WTC11 (cell line): ENCODE measurements at places on chromosomes 6 and 20.
A peak's percentile ranks its signal among the peaks of the same experiment; 100 is the strongest.

GRCh38 chr20:51034476-51034875 is 11.6 kb upstream of the KCNG1 start:
- no peak for DNase-seq

DNA sequence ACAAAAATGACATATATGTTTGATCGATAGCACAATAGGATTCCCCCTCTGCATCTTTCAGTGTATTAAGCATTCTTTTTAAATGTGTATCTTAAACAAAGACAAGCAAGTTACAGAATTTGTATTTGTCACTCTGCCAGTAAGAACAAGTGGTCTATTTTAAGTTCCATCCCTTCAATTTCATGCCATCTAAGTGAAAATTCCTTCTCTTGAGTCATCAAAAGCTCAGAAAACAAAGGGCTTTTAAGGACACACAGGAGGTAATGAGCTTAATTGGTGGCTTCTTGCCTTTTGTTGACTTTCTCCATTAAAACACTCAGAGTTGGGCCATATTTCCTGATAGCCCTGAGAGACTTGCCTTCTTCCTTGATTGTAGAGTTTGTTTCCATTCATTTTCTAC is 547.8 kb downstream of the TENT5A start:
- no peak for DNase-seq

GRCh38 chr20:50514750-50515149 is 4.6 kb downstream of the PTPN1 start:
- no peak for DNase-seq

DNA sequence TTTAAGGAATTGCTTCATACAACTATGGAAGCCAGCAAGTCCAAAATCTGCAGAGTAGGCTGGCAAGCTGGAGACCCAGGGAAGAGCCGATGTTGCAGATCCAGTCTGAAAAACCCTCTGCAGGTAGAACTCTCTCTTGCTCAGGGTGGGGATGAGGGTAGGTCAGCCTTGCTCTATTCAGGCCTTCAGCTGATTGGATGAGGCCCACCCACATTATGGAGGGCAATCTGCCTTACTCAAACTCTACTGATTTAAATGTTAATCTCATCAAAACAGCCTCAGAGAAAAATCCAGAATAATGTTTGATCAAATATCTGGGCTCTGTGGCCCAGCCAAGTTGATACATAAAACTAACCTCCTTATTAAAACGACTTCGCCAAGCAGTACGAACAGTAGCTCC is 29.7 kb upstream of the RNF24 start:
- no peak for DNase-seq

- DNase-seq, result no peak
These were observed 21.8 kb downstream of the LRP11 start for GRCh38 chr6:149842331-149842730.

- DNase-seq, result no peak
These were observed 1.1 kb upstream of the MAP3K5 start for GRCh38 chr6:136793363-136793762.

DNA sequence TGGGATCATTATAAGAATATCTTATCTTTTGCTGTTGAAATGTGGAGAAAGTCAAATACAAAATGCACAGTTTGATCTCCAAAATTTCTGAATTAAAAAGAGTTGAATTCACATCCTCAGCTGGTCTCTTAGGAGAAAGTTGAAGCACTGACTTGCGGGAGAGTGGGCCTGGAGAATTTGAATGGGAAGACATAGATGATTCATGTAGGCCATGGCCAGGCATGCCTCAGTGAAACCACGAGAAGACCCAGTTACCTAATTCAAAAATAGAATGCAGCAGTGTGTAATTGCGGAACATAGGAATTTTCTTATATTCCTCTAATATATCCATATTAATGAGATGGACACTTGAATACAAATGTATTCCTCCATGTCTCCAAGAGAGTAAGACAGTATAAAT is 53.0 kb upstream of the DTNBP1 start:
- DNase-seq, result no peak

- DNase-seq, result no peak
These were observed 11.8 kb downstream of the GSTA4 start for GRCh38 chr6:52983159-52983848.

GRCh38 chr20:36092398-36093024 is 62.0 kb upstream of the EPB41L1 start:
- DNase-seq, result peak; percentile 49

GRCh38 chr6:148523551-148523950 is 180.9 kb downstream of the SASH1 start:
- no peak for DNase-seq

GRCh38 chr6:136365776-136366354 is 76.2 kb upstream of the BCLAF1 start:
- no peak for DNase-seq

GRCh38 chr6:134802426-134803058 is 147.4 kb downstream of the ALDH8A1 start:
- DNase-seq, result no peak

DNA sequence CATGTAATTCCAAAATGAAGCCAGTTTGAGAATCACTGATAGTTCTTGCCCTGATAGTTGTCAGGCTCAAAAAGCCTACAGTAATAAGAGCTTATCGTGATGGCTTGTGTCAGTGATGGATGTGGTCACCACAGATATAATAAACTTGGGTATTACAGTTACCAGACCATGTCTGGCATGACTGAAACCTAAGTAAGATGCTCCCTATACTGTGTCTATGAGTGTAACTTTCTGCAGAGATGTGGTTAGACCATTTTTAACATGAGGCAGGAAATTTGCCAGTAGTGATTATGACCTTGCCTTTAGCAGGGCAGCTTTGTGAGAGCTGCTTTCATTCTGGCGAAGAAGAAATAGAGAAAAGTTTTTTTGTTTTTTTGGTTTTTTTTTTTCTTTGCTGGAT is 90.2 kb downstream of the ANKS1A start:
- DNase-seq, result no peak

- no peak for DNase-seq
These were observed 132.5 kb downstream of the OLIG3 start for GRCh38 chr6:137361701-137362100.

DNA sequence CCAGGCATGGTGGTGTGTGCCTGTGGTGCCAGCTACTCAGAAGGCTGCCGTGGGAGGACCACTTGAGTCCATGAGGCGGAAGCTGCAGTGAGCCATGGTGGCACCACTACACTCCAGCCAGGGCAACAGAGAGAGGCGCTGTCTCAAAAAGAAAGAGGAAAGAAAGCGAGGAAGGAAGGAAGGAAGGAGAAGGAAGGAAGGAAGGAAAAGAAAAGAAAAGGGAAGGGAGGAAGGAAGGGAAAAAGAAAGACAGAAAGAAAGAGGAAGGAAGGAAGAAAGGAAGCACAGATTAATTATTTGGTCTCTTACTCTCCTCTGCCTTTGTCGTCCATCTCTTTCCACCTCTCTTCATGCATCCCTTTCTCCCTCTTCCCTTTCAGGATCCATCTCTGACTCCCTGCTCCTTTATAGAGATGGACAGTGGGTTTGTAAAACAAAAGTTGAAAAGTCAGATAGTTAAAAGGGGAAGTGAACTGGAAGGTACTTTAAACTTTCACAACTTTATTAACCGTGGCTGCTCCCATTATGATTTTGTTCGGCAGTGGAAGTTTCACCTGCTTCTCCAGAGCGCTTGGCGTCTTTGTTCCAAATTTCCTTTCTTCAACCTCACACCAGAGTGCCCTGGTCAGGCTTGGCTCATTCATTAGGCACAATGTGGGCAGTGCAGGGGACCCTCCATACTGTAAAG is 1.5 kb downstream of the HLA-DQA1 start:
- DNase-seq, result no peak

DNA sequence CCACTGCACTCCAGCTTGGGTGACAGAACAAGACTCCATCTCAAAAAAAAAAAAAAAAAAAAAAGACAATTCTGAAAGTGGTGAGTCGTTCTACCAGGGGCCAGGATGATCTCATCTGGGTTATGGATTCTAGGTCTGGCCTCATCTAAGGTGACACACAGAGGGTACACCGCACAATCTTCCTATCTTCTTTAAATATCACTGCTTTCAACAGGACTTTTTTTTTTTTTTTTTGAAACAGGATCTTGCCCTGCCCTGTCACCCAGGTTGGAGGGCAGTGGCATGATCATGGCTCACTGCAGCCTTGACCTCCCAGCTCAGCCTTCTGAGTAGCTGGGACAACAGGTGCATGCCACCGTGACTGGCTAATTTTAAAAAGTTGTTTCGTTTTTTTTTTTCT is 67.7 kb downstream of the SLC16A10 start:
- no peak for DNase-seq

GRCh38 chr6:15378866-15379265 is 133.0 kb downstream of the JARID2 start:
- DNase-seq, result no peak

DNA sequence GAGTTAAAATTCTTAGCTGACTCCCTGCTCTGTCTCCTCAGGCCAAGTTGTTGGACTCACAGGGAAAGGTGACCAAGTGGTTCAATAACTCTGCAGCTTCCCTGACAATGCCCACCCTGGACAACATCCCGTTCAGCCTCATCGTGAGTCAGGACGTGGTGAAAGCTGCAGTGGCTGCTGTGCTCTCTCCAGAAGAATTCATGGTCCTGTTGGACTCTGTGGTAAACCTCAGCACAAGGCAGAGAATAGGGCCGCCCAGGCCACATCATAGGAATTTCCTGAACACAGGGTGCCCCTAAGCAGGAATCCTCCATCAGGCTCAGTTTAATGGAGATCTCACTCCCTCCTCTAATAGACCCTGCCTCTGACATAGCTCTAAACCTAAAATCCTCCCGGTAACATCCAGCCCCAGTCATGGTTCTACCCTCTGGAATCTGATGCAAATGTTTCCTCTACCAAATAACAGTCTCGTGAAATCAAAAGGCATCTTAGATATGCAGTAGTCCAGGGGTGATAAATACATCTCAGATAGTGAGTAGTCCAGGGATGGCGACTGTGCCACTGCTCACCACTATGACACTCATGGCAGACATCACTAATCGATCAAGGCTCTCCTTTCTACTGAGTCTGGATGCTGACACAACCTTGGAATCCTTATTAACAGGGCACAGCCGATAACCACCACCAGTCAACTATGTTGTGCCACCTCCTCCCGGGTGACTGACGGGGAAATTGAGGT is 18.3 kb downstream of the BPIFB1 start:
- DNase-seq, result no peak

GRCh38 chr6:116438590-116439448 is 22.4 kb upstream of the CALHM6 start:
- DNase-seq, result no peak

- DNase-seq, result peak; percentile 67
These were observed 591 bp downstream of the IBTK start for GRCh38 chr6:82246802-82247504.

DNA sequence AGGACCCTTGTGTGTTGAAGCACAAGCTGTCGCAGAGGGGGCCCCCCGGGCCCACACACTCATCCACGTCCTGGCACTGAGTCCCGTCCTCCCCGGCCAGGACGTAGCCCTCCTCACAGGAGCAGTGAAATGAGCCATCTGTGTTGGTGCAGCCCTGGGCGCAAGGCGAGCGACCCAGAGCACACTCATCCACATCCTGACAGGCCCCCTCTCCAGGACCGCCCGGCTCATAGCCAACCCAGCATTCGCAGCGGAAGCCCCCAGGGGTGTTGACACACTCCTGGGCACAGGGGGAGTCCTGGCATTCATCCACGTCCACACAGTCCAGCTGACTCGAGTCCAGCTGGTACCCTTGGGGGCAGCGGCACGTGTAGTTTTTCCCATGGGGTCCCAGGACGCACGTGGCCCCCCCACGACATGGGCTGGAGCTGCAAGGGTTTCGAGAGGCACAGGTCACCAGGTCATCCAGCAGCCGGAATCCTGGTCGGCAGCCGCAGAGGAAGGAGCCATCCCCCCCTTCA is 1.2 kb downstream of the CD93 start:
- no peak for DNase-seq

DNA sequence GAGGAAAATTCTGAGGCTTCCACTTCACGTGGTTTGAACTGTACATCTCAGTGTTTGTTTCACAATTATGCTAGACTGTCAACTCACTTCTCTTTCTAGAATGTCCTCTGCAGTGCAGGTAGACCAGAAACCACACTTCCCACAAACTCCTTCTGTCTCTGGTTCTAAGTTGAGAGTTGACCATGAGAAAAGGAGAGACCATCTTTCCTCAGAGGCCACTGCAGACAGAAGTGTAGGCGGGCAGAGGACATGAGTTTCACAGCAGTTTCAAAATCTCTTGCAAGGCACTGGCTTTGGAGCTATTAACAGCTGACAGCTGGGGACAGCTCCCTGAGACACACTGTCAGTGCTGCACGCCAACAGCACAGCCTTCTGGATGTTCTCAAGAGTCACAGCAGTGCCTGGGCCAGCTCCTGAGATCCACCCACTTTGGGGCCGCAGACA is 55.4 kb upstream of the MOXD1 start:
- no peak for DNase-seq

GRCh38 chr20:17967521-17968365 is 851 bp downstream of the SNX5 start:
- no peak for DNase-seq

- no peak for DNase-seq
These were observed 294.1 kb downstream of the NRN1 start for GRCh38 chr6:5712349-5713215.

- DNase-seq, result no peak
These were observed 490.2 kb downstream of the PRKN start for GRCh38 chr6:162237331-162237730.

DNA sequence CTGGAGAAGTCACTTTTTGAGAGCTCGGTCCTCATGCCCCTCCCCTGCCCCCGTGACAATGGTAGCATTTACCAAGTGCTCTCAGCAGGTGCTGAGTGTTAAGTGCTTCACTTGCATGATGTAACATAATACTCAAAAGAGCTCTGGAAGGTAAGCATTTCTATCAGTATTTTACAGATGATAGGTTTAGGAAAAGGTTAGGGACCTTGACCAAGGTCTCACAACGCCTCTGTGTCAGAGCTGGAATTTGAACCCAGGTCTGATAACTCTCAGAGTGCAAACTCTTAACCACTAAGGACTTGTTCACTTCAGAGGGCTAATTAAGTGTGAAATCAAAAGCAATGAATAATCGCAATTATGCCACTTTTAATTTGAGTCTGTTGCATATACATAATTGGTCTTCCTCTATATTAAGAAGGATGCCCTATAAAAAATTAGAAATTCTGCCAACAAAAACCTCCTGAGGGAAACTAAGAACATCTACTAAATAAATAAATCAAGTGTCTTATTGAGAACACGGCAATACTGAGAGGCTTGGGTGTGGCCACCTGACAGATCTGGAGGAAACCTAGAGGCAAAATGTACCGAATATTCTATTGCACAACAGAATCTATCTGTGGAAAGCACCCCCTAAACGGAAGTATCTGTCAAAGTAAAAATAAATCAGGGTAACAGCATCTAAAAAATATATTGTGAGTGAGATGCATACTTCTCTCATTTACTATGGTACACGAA is 109.8 kb downstream of the BACH2 start:
- no peak for DNase-seq
